Stimulated activated CD8-positive, alpha-beta memory T cell treated with anti-CD3 and anti-CD28 coated beads, Interleukin-7, amount 100 ng/mL, for 1 hour (primary cell): ENCODE measurements at places on chromosomes 4 and X.
A peak's percentile ranks its signal among the peaks of the same experiment; 100 is the strongest.

GRCh38 chr4:186092296-186092695 lies 12.2 kb upstream of the FAM149A start:
- no peak for DNase-seq

GRCh38 chr4:7239844-7240243 lies 47.5 kb downstream of the SORCS2 start:
- no peak for DNase-seq

DNA sequence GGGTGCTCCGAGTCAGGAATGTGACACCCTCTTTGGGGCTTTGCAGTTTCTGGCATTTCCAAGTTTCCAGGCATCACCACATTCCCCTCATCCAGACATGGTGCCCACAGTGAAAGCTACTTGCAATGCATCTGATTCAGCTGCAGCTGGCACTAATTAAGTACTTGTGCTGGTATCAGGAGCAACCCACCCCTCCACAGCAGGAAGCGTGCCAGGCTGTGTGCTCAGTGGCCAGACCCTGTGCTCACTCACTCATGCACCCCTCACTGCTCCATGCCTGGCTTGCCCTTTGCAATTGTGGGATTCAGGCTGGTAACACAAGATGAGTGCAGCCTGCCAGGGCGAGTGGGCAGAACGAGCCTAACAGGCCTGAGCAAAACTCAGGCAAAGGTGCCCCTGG lies 271.2 kb downstream of the EPHA5 start:
- no peak for DNase-seq

DNA sequence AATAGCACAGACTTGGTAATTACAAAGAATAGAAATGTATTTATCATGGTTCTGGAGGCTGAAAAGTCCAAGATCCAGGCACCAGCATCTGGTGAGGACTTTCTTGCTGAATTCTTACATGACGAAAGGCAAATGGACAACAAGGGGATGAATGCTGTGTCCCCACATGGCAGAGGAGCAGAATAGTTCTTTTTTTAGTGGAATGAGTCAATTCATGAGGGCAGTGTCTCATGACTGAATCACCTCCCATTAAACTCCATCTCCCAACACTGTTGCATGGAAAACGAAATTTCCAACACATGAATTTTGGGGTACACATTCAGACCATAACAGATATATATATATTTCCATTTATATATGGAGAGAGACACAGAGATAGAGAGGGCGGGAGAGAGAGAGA lies 628.3 kb downstream of the TRIML1 start:
- DNase-seq = no peak

- no peak for DNase-seq
These were observed 598.4 kb upstream of the FTHL17 start for GRCh38 chrX:31670245-31670644.

DNA sequence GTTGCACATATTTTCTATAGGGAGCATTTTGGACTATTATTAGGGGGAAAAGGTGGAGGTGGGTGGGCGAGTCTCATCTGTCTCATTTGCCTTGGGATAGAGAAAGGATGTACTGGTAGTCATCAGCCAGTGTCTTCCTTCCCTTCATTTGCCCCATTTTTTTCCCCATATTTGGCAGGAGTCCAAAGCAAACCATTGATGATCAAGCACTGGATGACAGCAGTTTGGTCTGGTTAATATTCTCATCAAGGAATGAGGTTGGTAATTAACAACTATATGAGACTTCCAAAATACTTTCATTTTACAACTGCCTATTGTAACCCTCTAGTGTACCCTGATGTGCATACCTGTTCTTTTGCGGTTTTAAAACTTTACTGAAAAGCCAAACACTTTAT lies 22.6 kb upstream of the IGFBP7 start:
- DNase-seq = no peak

- no peak for DNase-seq
These were observed 85.8 kb downstream of the RAPGEF2 start for GRCh38 chr4:159188646-159189045.

DNA sequence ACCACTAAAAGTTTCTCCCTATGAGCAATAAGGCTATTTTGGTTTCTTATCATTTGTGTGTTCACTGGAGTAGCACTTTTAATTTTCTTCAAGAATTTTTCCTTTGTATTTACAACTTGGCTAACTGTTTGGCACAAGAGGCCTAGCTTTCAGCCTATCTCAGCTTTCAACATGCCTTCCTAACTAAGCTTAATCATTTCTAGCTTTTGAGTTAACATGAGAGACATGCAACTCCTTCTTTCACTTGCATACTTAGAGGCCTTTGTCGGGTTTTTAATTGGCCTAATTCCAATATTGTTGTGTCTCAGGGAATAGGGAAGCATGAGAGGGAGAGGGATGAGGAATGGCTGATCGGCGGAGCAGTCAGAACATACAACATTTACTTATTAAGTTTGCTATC lies 349.8 kb downstream of the OPHN1 start:
- no peak for DNase-seq

GRCh38 chr4:110498420-110498819 lies 22.5 kb downstream of the ENPEP start:
- no peak for DNase-seq

DNA sequence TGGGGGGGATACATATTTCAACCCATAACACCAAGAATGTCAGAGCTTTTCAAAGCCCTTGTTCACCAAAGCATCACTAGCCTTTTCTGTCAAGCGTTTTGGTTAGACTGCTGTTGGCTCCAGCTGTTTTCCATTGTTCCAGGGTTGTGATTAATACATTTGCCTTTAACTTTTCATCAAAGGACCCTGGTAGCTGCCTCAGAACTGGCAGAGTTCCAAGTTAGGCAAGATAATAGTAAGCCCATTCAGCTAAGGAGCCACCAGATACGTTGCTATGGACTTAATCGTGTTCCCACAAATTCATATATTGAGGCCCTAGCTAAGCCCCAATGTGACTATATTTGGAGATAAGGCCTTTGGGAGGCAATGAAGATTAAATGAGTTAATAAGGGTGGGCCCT lies 37.1 kb downstream of the ENOPH1 start:
- DNase-seq = no peak

DNA sequence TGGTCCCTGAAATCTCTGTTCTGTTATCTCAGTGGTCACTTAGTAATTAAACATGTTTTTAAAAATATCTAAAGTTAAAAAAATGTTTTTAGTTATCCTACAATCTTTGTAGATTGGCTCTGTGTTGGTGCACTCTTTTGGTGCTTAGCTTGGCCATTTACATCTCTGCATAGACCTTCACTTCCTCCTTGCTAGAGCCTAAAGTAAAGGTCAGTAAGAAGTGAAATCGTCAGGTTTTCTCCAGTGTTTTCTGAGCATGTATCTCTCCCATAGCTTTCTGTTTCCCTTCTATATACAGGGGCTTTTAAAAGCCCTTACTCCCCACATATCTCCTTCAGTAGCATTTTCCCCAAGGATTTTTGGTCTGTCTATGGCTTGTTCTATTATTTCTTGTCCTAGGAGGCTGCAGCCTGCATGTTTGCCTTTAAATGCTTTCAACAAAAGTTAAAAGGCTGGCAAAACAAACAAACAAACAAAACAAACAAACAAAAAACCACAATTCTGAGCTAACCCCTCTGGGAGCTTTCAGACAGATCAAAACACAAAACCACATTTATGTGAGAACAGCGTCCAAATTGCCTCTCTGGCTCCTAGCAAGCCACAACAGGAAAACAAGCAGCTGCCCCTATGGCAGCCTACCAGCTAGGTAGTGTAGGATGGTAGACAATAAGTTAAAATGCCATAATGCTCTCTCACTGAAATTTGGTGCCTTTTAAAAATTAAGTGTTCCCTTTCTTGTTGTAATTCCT lies 27.3 kb upstream of the GPRASP2 start:
- no peak for DNase-seq

DNA sequence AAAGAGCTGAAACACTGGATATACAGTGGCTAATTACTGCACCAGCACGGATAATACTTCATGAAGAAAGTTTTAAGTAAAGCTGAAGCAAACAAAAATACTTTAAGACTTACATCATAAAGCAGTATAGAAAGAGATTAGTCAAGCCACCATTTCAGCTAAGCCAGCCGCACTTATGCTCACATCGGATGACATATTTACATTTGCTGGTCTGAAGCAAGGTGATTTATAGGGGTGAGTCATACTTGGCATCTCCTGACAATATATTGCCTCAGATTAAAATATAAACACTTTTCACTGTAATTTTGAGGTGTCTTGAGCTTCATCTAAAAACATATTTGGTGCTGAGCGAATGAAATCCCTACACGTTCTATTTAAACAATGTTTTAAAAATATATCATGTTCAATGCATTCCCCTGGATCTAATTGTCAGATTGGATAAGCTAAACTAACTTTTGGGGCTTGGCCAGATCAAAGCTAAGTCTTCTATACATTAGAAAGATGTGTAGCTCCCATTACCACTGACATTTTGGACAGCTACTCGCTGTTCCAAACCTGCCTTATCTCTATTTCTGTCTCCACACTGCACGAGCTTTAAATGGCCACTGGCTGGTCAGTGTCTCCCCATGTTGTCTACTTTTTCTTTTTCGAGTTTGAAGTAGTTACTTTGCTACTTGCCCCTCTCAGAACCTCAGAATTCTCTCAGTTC lies 103.2 kb downstream of the VCX2 start:
- no peak for DNase-seq

- no peak for DNase-seq
These were observed 50.2 kb upstream of the MAP9 start for GRCh38 chr4:155426953-155427352.

DNA sequence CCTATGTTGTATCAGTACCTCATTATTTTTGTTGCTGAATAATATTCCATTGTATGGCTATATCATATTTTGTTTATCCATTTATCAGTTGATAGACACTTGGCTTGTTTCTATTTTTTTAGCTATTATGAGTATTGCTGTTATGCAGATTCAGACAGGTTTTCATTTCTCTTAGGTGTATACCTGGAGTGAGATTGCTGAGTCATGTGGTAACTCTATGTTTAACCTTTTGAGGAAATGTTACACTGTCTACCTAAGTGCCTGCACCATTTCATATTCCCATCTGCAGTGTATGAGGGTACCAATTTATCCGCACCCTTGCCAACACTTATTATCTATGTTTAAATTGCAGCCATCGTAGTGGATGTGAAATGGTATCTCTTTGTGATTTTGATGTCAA lies 43.0 kb upstream of the SH3RF1 start:
- no peak for DNase-seq

DNA sequence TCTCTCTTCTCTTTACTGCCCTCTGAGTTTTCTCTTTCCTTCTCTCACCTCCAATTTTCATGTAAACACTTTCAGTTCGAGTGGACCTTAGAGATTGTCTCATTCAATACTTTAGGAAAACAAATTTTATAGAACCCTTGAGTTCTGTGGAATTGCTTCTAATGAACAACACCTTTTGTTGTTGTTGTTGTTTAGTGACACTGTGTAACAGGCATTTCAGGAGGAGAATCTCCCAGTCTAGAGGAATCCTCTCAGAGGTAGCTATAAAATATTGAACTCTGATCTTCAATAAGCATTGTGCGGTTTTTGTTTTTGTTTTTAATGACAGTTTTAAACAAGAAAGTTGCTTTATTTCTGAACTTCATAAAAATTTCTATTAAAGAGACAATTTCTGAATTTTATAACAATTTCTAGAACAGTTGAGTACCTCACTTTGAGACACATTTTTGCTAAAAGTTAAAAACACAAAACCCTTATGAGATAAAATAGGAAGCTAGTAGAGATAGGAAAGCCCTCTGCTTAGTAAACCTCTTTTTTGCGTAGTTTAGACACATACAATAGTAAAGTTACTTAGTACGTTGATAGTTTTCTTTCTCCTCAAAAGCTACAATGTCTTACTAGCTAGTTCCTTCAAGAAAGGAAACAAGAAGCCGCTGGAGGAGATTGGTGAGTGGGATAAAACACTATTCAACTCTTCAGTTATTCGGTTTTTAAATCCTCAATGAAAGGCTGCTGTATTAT lies 38.8 kb downstream of the CLCN3 start:
- no peak for DNase-seq

GRCh38 chr4:70761276-70761816 lies 39.6 kb downstream of the RUFY3 start:
- no peak for DNase-seq

GRCh38 chrX:6163721-6164120 lies 64.9 kb downstream of the NLGN4X start:
- no peak for DNase-seq

- no peak for DNase-seq
These were observed 2345.6 kb downstream of the PCDH7 start for GRCh38 chr4:33065749-33066148.

- DNase-seq = no peak
These were observed 35.6 kb downstream of the BCLAF3 start for GRCh38 chrX:19955306-19955705.

DNA sequence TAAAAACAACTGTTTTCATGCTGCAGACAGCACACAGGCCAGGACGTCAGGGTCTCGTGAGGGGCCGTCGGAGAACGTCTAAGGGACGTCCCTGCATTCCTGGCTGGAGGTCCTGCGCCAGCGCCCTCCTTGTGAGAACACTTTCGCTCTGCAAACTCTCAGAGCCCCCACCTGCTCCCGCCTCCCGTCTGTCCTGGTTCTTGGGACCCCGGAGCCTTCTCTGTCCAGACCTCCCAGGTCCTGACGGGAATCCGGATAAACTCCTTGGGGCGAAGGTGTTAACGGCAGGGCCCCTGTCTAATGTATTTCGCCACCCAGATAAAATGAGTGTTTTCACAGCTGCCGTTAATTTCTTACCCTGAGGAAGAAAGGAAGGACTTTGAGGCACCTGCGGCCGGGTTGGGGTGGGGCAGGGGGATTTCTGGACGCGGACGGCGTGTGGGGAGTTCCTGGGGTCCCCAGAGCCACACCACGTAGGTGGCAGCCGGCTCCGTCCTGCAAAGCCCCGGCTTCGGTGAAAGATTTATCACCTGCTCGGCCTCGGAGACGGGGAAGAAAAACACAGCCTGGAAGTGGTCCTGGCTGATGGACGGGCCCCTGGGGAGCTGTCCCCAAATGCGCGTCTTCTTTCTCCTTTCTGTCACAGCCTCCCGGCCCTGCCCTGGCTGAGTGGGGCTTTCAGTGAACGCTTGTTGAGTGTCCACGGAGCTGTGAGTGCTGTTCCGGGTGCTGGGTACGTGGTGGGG lies 35.1 kb upstream of the PPP2R3B start:
- no peak for DNase-seq

- peak; percentile 58 for DNase-seq
These were observed at the start of gene HPRT1 for GRCh38 chrX:134460005-134460861. Gene HPRT1, plus strand, starts transcription at chrX:134460165. Its CDS starts 147 bp downstream, at chrX:134460312.

DNA sequence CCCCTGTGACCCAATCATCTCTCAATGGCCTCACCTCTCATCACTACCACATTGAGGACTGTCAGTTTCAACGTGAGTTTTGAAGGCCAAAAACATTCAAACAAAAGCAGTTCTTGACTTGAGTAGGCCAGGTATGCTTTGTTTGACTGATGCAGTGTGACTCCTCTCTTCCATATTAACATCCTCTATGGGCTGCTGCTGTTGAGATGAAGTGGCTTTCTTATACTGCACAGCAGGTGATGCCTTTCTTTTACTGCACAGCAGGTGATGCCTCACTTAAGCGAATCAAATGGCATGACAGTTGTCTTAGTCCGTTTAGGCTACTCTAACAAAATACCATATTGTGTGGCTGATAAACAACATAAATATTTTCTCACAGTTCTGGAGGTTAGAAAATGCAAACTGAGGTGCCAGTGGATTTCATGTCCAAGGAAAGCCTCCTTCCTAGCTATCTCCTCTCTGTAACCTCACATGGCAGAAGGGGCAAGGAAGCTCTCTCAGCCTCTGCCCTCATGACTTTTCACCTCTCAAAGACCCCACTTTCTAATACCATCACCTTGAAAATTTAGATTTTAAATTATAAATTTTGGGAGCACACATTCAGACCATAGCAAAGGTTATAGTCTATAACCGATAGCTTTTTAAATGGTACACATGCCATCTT lies 2267.9 kb upstream of the AGA start:
- no peak for DNase-seq

- no peak for DNase-seq
These were observed 59.2 kb downstream of the PTPN13 start for GRCh38 chr4:86653237-86653865.
